ENCODE measurements at places on chromosomes 16 and 17.

- DNase-seq: no peak
These were observed 257.6 kb downstream of the CDH13 start for GRCh38 chr16:82884320-82884898.

DNA sequence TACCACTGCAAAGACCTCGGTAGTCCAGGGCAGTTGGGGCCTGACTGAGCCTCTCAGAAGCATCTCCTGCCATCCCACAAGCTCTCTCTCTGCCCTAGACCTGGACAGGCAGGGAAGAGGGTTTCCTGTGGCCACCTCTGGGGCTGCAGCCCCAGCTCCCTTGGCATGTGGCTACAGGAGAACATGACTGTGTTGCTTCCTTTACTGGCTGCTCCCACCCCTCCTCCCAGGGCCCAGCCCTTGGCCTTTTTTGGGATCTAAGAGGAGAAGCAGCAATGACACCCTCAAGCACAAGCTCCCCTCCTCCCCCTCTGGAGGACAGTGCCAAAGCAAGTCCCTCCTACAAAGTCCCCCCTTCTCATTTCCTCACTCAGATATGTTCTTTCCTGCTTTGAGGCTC, 5.6 kb downstream of the MRPL27 start:
- DNase-seq: no peak

GRCh38 chr16:29881050-29881449, 18.0 kb upstream of the CDIPT start:
- DNase-seq: no peak

- no peak for DNase-seq
These were observed 519.2 kb upstream of the TOM1L1 start for GRCh38 chr17:54381482-54381881.

DNA sequence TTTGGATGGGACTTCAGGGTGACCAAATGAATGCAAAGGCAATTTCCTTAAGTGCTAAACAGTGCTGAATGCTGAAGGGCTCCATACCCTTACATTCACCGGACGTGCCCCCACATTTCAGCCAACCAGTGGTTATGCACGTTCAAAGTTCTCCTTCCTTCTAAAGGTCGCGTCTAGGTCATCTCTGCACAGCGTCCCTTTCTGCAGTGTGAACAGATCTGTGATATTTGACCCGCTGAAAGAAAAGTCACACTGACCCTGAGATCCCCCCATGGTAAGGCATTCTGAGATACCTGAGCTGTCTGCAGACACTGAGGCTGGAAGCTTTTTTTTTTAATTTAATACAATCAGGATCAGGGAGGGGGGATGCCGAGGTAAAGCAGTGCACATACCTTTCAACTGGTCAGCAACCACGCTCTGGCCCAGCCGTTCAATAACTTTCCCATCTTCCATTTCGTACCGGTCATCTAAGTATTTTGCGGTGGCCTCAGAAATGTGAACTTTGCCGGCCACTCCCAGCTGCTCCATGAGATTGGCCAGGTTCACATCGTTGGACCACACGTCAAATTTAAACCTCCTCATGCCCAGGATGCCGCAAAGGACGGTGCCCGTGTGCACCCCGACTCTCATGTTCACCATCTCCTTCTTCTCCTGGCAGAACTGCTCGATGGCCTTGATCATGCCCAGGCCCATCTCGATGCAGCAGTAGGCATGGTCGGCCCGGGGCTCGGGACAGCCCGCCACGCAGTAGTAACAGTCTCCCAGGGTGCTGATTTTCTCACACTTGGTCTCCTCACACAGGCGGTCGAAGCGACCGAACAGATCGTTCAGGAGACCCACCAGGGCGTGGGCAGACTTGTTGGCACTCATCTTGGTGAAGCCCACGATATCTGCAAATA, 2.6 kb downstream of the ADCY9 start:
- no peak for DNase-seq

GRCh38 chr17:2872282-2872681, 76.0 kb downstream of the RAP1GAP2 start:
- DNase-seq: no peak

GRCh38 chr16:89670496-89671431, 13.1 kb downstream of the SPATA33 start:
- peak; percentile 43 for DNase-seq

DNA sequence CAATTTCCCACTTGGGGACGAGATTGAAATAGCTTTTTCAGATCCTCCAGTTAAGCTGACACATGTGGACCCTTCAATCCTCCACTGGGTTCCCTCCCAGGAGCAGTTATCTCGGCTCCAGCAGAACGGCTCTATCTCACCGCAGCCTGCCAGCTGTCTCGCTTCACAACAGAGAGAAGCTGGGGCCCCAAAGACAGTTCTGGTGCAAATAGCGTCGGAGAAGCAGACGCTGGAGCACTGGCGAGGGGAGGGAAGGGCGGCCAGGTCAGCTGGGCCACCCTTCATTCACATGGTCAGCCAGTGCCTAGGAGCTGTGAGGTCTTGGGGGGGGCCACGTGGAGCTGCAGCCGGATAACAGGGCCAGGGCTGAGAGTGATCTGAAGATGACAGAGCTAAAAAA, 141.3 kb upstream of the SDK2 start:
- no peak for DNase-seq

GRCh38 chr17:7290166-7290565, 4.3 kb downstream of the YBX2 start:
- no peak for DNase-seq

DNA sequence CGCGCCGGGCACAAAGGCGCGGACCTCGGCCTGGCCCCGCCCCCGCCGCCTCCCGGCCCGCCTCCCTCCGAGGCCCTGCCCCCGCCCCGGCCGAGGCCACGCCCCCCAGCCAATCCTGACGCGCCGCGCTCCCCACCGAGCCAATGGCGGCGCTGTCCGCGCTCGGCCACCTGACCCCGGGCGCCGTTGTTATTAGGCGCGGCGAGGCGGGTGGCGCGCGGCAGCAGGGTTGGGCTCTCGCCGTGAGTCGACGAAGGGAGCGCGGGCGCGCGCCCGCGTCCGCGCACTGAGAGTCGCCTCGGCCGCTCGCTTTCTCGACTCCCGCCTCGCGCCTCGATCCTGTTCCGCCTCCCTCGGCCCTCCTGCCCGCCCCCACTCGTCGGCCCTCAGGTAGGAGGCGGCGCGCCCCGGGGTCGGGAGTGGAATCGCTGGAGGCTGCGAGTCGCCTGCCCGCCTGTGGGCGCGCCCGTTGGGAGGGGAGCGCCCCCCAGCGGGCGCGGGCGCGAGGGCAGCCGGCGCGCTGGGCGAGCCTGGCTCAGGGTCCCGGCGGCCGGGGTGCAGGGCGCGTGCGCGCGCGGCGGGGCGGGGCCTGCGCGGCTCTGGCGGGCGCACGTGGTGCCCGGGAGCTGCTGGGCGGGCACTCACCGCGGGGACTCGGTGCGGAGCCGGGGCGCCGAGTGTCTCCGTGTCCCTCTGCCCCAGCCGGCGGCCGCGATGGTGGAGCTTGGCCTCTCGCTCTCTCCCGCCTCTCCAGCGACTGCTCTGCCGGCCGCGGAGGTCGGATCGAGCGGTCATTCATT, 405 bp upstream of the CBLN1 start:
- DNase-seq: peak; percentile 49

- DNase-seq: no peak
These were observed 24.5 kb downstream of the NPLOC4 start for GRCh38 chr17:81612172-81612970.

DNA sequence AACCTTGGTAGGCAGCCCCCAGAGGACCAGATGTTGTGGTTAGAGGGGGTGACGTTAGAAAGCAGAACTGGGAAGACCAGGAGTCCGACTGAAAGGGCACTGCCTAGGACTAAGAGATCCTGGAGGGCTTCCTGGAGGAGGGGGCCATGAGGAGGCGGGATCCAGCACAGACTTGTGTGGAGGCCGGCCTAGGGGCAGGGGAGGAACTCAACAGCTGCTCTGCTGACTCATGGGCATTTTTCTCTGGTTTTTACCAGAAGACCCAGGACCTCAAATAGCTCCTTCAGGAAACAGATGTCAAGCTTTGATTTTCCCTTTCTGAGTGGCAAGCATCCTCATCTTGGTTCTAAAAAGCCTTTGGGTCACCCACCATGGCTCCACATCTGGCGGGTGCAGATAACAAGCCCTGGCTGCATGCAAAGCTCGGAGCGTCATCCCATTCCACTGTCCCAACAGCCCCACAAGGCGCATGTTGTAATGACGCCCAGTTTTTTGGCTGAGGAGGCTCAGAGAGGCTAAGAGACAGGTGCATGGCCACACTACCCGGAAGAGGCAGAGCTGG, 29.0 kb downstream of the IL21R start:
- DNase-seq: no peak

DNA sequence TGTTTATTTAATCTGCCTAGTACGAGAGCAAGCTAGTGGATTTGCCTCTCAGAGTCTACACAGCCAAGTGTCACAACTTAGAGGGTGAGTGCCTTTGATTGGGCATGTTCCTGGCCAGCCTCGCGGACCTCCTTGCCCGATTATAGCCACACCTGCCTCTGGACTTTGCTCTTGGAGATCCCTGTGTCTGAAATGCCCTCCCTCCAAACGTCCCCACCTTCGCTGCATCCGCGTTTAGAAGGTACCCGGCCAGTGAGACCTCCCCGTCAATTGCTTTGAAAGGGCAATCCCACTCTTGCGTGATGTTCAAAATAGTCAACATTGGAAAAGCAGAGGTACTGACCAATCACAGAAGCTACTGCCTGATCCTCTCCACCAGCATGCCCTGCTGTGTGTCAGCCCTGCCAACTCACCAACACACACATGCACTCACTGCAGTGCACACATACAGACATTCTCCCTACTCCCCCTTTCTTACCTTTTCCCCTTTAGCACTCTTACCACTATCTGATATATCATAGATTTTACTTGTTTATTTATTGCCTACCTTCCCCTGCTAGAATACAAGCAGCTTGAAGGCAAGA, 6.5 kb upstream of the SDK2 start:
- no peak for DNase-seq

- DNase-seq: no peak
These were observed 100.2 kb downstream of the C16orf78 start for GRCh38 chr16:49473773-49474172.

DNA sequence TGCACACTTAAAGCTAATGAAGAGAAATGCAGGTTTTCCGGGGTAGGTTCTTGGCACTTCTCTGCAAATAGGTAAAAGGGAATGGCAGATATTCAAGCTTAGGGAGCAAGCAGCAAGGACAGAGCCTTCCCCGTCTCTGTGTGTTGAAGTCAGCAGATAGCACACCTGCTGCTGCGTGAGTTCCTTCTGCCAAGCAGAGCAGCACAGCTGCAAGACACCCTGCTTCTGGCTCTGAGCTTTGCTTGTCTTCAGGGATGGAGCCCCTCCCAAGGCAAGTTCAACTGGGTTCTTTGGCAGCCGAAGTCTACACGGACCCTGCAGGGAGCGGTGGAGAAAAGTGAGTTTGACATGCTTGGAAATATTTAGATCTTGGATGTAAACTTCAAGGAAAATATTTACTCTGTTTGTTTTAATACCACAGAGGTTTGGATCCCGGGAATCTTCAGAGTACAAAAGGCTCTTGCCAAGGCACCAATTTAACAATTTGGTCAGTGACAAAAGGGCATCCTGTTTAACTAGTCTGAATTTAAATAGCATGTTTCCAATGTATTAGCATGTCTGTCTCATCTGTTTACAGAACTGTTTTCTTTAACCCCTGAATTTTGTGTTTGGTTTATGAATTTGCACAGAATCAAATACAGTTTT, 113.4 kb upstream of the KCNJ16 start:
- no peak for DNase-seq

GRCh38 chr17:5516060-5516792, 29.9 kb downstream of the MIS12 start:
- peak; percentile 90 for DNase-seq

DNA sequence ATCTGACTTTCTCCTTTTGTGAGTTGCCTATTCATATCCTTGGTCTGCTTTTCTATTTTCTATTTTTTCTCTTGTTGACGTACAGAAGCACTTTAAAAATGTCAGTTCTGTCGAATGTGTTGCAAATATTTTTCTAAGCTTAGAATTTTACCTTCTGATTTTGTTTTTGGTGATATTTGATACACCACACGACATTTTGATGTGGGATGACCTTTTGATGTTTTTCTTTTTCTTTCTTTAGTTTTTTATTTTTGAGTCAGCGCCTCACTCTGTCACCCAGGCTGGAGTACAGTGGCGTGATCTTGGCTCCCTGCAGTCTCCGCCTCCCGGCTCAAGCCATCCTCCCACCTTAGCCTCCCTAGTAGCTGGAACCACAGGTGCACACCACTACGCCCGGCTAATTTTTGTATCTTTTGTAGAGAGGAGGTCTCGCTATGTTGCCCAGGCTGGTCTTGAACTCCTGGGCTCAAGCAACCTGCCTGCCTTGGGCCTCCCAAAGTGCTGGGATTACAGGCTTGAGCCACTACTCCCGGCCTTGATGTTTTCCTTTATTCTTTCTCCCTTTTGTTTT, 39.6 kb downstream of the WSB1 start:
- DNase-seq: no peak

DNA sequence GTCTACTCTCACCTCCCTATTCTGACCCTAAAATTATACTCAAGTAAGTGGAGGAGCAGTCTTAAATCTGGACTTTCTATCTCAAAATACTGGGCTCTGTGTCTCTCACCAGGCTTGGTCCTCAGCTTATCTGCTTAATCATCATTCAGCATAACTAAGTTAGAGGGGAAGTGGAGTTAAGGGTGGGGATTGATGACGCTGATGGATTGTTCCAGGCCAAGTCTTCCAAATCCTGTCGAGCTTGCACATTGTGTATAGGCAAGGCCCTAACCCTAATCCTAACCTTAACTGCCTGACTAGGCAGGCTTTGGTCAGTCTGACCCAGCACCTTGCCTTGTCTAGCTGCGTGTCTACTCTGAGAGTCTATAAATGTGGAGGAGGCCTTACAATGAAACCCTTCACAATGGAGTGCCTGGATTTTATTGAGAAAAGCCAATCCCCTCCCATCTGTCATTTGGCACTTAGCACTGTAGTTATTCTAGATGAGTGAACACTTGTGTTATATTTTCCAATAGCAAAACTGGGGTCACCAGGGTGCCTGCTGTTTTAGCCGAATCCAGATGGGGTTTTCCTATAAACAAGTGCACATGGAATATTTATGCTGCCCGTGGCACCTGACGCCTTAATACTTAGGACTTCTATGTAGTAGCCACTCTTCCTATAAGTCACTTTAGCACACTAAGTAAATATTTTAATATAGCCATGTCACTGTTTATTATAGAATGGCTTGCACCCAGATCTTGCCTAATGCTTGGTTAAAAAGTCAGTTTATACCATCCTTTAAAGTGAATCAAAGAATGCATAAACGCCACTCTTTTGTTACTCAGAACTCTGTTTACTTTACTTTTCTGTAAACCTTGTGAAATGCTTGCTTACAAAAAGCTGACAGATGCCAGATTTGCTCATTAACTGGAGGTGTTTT, 193.2 kb upstream of the MYOCD start:
- no peak for DNase-seq

GRCh38 chr17:79043931-79044320, 20.0 kb downstream of the C1QTNF1 start:
- no peak for DNase-seq

DNA sequence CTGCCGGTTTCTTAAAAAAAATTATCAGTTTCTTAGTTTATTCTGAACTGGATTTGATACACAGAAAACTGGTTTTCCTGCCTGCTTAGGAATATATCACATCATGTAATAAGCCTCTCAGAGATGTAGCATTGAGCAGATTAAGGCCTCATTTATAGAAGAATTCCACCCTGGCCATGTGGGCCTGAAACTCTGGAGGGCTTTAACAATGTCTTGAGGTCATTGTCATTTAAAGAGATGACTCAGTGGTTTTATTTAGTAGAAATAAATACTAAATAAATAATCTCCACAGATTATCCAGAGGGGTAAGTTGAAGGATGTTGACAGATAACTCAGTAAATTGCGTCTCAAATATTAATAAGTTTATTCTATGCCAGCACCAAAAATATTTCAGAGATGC, 56.9 kb downstream of the PRKCA start:
- DNase-seq: no peak

GRCh38 chr16:314795-315299, 31.9 kb downstream of the PDIA2 start:
- DNase-seq: no peak

Measured in adipocyte (in vitro differentiated cells).